ENCODE measurements at places on chromosomes 7 and 10.

- no peak for DNase-seq
Measured at GRCh38 chr10:73837072-73837471, 25.7 kb upstream of the NDST2 start.

GRCh38 chr7:15309872-15310271 is 251.9 kb downstream of the AGMO start:
- DNase-seq: no peak

GRCh38 chr7:101947899-101948298 is 130.5 kb downstream of the CUX1 start:
- DNase-seq: no peak

DNA sequence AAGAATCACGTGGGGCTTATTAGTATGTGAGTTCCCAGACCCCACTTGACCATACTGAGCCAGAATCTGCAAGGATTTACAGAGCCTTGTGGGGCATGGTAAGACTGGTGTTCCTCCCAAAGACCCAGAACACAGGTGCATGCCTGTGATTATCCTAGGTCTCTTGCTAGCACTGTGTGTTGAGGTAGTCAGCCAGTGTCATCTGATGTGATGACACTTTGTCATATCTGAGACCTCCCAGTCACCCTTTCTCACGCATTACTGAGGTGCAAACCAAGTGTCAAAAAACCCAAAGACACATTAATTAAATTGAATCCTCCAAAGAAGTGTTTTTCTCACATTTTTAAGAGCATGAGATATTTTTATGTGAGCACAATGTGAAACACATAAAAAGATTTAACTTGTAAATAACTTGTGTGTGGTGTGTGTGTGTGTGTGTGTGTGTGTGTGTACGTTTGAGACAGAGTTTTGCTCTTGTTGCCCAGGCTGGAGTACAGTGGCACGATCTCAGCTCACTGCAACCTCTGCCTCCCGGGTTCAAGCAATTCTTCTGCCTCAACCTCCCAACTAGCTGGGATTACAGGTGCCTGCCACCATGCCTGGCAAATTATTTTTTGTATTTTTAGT is 162.0 kb upstream of the PRPS1L1 start:
- DNase-seq: no peak

- DNase-seq: no peak
Measured at GRCh38 chr10:61742812-61743211, 80.1 kb downstream of the CABCOCO1 start.

DNA sequence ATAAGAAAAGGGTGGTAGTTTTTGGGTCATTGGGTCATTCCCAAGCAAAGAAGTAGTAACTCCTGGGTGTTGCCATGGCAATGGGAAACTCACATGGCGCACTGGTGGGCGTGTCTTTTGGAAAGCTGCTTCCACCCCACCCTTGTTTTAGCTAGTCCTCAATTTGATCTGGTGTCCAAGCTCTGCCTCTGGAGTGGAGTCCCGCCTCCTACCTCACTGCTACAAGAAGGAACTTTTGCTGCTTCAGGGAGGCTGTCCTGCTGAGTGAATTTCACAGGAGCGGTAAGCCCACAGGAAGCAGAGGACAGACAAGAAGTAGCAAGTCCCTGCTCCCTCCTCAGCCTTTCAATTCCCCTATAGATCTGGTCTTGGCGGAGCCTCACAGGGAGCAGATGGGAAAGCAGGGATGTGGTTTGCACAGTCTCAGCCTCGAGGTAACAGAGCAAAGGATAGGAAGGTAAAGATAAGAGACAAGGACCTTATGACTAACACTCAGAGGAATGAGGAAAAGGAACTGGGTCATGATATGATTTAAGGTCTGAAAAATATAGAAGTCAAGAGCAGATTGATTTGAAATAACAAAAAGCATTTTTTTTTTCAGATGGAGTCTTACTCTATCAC is 700.3 kb downstream of the TNS3 start:
- DNase-seq: no peak

DNA sequence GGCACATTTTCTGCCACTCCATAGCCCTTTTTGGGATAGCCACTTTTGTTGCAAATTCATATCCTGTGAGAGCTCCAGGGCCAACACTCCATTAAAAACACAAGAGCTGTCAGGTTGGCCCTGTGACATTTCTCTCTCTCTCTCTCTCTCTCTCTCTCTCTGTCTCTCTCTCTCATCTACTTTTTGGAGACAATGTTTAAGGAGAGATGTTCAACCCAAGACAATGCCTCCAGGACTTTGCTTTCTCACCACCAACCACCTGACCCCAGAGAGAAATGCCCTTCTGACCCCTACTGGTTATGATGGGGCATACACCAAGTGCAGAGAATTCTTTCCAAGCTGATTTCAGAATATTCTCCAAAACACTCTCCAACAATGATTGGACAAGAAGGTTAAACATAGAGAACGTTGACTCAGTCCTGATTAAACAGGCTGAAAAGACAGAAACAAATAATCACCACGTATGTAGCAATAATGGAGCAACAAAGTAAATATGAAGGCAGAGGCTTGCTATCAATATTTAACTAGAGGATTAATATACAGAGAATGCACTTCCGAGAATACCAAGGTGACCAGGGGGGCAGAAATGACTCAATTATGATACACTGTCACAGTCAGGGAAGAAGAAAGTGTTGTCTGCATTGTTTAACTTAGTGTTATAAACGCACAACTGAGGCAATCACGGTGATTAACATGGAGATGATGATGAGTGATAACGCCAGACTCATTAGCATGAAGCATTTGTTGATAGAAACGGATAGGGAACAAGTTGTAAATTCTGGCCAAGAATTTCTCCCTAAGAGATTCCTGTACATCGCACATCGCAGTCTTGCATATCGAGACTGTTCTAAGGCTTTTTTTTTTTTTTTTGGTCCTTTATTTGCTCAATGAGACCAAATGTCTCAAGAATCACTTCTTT is 178.5 kb downstream of the NRP1 start:
- peak; percentile 38 for DNase-seq

- no peak for DNase-seq
Measured at GRCh38 chr7:20240080-20240926, 23.1 kb upstream of the MACC1 start.

DNA sequence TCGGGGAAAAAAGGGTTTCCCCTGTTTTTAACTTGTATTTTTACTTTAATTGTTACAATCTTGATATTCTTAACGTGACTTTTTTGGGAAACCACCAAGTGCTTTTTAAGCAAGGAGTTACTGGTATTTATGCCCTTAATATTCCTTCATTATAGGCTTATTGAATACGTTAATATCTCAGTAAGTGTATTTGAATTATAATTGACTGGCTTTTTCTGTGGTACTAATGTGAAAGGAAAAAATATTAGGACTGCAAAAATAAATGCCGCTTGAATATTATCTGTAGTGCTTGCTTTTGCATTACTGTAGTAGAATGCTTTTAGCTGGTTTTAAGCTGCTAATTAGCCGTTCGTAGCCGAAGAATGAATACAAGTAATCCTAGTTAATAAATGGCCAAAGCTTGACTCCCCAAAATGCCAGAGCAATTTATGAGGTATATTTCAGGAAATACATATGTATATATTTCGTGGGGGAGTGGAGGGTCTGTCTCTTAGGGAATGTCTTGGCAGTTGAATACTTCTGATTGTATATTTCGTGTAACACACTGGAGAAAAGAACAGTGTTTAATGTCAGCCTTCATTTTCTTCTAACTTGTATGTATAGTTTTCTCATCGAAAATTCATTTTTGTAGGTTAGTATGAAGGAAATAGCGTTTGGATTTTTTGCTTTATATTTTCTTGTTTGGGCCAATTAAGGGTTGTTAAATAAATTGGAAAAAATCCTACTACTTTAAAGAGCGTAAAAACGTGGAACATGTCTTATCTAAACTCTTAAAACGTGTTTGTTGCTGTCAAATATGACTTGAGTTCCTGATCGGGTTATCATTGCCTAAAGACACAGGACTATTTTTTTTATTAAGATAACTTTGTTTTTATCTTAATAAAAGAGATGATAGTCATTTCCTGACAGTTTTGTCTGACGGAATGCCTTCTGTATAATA is 1.5 kb downstream of the PDCD4 start:
- DNase-seq: no peak

DNA sequence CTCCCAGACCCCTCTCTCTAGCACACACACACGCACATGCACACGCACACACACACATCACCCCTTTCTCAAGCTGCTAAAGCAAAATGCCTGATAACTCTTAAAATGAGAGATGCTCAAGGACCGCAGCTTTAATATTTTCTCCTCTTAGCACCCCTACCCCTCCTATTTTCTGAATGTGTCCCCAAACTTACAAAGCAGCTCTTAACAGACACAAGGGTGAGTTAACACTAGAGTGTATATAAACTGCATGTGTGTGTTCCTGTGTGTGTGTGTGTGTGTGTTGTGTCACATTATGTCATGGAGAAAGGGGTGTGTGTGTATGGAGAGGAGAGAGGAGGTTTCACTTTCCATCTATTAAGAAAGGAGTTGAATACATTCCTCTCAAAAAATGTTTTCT is 1.3 kb downstream of the PTN start:
- no peak for DNase-seq

DNA sequence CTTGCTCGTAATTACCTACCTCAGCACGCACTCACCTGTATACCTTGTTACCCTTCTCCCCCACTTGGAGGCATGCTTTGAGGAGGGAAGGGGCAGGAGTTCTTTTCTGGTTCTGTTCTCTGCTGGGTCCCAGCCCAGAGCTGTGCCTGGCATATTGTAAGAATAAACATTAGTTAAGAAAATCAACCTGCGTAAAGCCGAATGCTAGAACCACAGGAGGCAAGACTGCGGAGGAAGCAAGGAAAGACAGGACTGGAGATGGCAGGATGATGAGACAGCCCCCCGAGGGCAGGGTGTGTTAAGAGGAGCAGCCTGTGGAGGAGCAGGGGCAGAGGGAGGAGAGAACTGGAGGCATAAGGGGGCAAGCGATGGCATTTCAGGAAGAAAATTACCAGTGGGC is 9.5 kb downstream of the C10orf53 start:
- DNase-seq: no peak

GRCh38 chr10:52318822-52319464 is 4.9 kb downstream of the DKK1 start:
- DNase-seq: no peak

DNA sequence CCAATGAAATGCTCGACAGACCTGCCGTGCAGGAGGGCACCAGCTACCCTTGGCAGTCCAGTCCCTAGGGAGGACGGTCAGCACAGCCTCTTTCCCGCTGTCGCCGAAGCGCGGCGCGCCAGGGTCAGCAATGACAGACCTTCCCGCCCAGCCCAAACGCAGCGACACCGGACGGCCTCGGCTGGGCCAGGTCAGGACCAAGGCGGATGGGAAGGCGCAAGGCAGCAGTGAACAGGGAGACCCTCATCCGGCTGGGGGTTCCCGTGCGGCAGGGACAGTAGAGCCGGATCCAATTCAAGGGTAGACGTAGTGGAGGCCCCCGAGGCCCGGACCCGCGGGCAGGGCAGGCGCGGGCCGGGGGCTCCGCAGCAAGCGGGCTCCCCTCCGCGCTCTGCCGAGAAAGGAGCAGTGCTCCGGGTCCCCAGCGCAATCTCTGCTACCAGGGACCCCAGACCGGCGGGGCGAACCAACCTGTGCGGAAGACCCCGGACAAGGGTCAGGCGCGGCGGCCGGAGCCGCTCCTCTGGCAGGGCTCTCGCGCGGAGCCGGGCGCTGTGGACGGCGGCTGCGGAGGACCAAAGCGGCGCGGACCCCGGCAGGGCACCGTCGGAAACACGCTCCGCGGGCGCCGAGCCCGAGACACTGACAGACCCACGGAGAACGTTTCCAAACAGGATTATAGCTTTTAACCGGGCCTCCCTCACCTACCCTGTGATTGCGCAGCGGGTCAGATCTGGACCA is at the start of gene SEC31B:
Gene SEC31B, minus strand, starts transcription at position 551 of the 741 bp plus-strand sequence. CDS start 2,909 bp downstream, outside the sequence.
- no peak for DNase-seq

GRCh38 chr10:73296946-73297345 is 44.5 kb upstream of the MRPS16 start:
- no peak for DNase-seq

- peak; percentile 18 for DNase-seq
Measured at GRCh38 chr7:100865938-100866728, 1.1 kb upstream of the TRIP6 start.

DNA sequence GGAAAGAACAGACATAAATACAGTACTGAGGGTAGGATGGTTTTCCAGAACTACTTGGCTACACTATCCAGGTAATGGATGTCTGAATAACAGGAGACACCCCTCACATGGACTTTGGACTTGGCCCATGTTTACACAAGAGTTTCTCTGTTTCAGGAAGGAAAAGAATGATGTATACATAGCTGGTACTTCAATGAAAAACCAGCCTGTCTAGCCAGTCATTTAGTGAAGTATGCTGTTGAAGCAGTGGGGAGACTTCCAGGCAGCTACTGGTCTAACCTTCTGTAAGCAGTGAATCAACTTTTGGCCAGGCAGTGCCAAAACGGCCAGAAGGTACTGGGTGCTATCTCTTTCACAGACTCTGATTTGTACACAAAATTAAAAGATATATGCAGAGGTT is 135.0 kb downstream of the MBL2 start:
- no peak for DNase-seq

GRCh38 chr7:45677311-45677900 is 103.2 kb downstream of the ADCY1 start:
- DNase-seq: no peak

GRCh38 chr7:55775051-55775420 is 87.5 kb downstream of the SEPTIN14 start:
- DNase-seq: no peak

GRCh38 chr10:558364-558763 is 131.1 kb downstream of the DIP2C start:
- no peak for DNase-seq

GRCh38 chr10:31133792-31134310 is 102.2 kb upstream of the ZNF438 start:
- peak; percentile 70 for DNase-seq

GRCh38 chr10:79339266-79339665 is 8.0 kb upstream of the PPIF start:
- DNase-seq: no peak

- peak; percentile 79 for DNase-seq
Measured at GRCh38 chr10:72086466-72087391, 1.6 kb downstream of the SPOCK2 start.

- no peak for DNase-seq
Measured at GRCh38 chr7:281637-282036, 8.3 kb upstream of the FOXL3 start.

DNA sequence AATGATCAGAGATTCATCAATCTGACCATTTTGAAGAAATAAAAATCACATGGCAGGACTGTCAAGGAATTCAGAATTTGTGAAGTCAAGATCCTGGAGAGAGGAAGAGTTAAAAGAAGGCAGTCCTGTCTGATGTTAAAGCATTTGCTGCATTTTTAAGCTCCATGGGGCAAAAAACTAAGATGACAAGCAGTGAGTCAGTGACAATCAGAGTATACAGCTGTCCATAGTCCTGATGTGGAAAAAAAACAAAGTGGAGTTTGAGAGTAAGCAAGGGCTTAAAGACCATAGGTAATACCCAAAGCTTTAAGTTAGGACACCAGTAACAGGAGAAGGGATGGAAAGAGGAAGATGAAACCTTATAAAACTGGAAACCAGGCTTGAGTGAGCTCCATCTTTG is 412.7 kb upstream of the ANKRD30A start:
- DNase-seq: no peak

DNA sequence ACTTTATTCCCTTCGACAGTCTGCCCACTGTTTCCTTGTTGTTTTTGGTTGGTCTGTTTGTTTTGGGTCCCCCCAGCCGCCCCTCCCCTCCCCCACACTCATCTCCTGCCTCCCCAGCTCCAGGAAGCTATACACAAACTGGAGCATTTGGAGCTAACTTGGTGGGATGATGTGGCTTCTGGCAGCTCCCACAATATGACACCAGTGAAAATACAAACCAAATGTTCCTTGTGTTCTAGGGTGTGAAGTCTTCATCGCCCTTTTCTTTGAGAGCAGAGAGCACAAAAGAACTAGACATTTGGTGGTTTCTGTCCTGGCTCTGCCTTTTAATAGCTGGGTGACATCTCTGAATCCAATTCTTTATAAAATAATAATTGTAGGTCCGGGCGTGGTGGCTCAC is 33.8 kb downstream of the CREB5 start:
- no peak for DNase-seq

Measured in CD4-positive, alpha-beta T cell treated with Interferon gamma for 1 hour (primary cell).